AG09309 (cell line): ENCODE measurements at places on chromosomes 1 and 21.

GRCh38 chr21:31838586-31839355 is 34.0 kb upstream of the HUNK start:
- DNase-seq: no peak

DNA sequence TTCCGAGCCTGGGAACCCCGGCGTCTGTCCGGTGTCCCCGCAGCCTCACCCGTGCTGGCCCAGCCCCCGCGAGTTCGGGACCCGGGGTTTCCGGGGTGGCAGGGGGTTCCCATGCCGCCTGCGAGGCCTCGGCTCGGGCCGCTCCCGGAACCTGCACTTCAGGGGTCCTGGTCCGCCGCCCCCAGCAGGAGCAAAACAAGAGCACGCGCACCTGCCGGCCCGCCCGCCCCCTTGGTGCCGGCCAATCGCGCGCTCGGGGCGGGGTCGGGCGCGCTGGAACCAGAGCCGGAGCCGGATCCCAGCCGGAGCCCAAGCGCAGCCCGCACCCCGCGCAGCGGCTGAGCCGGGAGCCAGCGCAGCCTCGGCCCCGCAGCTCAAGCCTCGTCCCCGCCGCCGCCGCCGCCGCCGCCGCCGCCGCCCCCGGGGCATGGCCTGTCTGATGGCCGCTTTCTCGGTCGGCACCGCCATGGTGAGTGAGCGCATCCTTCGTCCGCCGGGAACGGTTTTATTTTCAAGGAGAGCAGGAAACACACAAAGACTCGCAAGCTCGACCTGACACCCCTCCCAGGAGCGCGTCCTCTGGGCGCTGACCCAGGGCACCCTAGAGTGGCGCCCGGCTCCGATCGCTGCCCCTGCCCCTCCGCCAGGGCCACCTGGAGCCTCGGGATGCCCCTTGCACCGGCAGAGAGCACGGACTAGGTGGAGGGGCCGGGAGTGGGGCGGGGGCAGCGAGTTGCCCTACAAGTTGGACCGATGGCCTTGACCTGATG is at the start of gene ABCG1:
ABCG1 (plus strand) TSS at position 305 of the 770 bp plus-strand sequence; CDS start at position 428, 123 bp downstream.
- no peak for DNase-seq

DNA sequence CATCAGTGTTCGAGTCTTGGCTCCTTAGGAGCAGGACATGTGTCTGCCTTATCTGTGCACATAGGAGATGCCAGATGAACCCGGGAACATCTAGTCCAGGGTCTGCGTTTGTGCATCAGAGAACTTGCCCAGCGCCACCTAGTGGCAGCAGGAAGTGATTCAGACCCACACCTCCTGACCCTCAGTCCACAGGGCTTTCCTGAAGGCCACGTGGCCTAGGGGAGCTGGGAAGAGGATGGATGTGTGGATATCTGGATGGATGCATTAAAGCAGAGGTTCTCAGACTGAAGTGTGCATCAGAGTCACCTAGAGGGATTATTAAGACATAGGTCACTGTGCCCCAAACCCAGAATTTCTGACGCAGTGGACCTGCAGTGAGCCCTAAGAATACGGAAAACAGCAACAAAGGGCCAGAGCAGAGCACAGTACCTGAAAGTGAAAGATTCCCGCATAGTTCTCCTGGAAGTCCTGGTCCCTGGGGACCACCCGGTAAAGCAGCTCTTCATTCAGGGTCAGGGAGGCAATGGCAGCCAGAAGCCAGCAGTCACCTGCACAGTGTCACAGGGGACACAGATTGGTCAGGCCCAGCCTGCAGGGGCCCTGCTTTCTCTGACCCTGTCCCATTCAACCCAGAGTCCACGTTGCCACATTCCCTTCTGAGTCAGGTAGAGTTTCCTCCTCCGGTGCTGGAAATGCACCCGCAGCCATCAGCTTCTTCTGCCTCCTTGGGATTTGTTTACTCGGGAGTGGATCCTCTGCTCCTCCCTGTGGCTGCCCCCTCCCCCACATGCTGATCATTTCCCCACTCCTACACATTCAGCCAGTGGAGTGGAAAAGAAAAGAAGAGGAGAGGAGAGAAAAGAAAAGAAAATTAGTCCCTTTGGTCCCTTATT is 37.0 kb downstream of the CAPN8 start:
- DNase-seq: peak; percentile 1

GRCh38 chr1:197961449-197961848 is 44.3 kb downstream of the LHX9 start:
- no peak for DNase-seq

GRCh38 chr1:24020025-24020424 is 39.9 kb upstream of the SRSF10 start:
- no peak for DNase-seq

DNA sequence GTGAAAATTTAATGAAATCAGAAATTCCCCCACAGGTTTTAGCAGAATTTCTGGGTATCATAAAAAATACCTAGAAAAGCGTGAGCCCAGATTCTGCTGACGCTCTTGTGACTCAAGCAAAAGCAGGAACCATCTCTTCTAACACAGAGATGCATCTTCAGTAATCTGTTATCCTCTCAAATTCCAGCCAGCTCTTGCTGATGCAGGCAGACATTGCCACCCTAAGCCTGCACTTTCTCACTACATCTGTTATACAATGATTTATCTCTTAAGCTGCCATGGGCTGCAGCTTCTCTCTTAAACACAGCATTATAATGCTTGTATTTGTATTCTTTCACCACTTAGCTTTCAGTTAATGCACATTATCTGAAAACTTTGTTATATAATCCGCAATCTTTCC is 113.0 kb upstream of the RGS1 start:
- DNase-seq: no peak

- DNase-seq: no peak
Measured at GRCh38 chr1:165562571-165562970, 18.8 kb downstream of the LRRC52 start.

DNA sequence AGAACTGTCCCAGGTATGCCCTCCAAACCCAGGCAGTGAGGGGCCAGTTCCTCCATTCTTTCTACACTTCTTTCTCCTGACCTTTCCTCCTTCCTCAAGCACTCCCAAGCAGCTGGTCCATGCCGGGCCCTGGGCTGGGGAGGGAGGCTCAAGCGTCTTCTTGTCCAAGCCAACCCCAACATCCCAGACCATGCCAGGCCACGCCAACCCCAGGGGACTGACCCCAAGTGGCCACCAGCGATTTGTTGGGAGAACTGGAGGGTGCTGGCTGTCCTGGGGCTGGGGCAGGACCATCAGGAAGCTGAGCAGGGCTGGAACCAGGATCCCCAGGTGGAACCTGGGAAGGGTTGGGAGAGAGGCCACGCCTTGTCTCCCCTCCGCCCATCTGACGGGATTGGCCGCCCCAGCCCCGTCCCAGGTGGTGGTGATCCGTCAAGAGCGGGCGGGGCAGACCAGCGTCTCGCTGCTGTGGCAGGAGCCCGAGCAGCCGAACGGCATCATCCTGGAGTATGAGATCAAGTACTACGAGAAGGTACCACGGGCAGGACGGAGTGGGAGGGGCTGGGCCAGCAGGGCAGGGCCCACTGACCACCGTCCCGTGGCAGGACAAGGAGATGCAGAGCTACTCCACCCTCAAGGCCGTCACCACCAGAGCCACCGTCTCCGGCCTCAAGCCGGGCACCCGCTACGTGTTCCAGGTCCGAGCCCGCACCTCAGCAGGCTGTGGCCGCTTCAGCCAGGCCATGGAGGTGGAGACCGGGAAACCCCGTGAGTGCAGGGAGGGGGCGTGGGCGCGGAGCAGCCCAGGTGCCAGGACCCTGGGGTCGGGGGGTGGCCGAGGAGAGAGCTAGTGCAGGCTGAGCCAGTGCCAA is 29.9 kb downstream of the EPHA8 start:
- no peak for DNase-seq

- DNase-seq: no peak
Measured at GRCh38 chr1:214946615-214947014, 135.9 kb upstream of the KCNK2 start.

GRCh38 chr1:95138223-95138622 is 21.1 kb downstream of the TLCD4 start:
- DNase-seq: no peak

DNA sequence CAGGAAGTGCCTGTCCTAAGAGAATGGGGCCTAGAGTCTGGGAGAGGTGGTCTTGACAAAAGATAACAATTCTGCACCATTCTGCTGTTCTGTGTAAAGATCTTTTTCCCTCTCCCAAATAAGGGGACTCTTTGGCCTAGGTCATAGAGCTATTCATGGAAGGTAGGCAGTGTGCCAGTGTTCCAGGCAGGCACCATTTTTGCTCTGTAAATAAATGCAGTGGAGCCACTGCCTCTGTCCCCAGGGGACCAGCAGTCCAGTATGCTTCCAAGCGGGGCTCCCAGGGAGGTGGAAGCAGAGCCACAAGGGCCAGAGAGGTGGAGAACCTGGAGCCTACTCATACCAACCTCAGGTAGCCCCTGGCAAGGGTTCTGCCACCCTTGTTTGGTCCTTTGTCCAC is 25.9 kb downstream of the KCNA2 start:
- DNase-seq: no peak

- DNase-seq: no peak
Measured at GRCh38 chr1:92817137-92817697, 14.6 kb upstream of the RPL5 start.

- DNase-seq: no peak
Measured at GRCh38 chr1:52970149-52970548, 43.1 kb downstream of the SCP2 start.

GRCh38 chr1:192941722-192942411 is 117.3 kb downstream of the UCHL5 start:
- no peak for DNase-seq

- DNase-seq: peak; percentile 8
Measured at GRCh38 chr1:216456682-216457081, 33.4 kb upstream of the USH2A start.
